BE2C (cell line): ENCODE measurements at places on chromosomes 7 and 10.

GRCh38 chr7:27200761-27201579, 1.1 kb upstream of the HOXA13 start:
- no peak for DNase-seq

GRCh38 chr7:108244110-108244509, 113.9 kb upstream of the LAMB4 start:
- DNase-seq: no peak

DNA sequence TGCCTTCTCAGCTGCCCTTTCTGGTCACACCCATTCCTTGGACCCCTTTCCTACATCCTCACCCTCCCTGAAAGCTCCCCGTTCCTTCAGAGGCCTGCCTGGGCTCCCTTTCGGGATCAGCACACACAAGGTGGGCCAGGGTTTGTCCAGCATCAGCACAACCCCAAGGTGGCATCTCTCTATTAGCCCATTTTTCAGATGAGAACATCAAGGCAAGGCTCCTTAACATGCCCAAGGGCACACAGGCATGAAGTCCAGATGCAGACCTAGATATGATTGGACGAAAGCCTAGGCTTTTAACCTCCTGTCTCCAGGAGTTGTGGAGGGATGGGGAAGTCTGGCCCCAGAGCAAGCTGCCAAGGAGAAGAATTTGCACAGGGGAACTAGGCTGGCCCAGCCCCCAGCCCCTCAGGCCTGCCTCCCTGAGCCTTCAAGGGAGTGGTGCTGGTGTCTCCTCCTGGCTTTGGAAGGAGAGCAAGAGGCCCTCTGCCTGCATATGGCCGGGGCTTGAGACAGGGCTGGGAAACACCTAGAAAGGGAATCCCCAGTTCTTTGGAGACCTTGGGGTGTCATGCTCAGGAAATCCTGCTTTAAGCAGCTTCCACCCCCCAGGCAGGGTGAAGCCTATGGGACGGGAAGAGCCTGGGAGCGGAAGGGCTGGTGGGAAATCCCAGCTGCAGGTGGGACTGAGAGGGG, 9.0 kb upstream of the VSIR start:
- DNase-seq: no peak

DNA sequence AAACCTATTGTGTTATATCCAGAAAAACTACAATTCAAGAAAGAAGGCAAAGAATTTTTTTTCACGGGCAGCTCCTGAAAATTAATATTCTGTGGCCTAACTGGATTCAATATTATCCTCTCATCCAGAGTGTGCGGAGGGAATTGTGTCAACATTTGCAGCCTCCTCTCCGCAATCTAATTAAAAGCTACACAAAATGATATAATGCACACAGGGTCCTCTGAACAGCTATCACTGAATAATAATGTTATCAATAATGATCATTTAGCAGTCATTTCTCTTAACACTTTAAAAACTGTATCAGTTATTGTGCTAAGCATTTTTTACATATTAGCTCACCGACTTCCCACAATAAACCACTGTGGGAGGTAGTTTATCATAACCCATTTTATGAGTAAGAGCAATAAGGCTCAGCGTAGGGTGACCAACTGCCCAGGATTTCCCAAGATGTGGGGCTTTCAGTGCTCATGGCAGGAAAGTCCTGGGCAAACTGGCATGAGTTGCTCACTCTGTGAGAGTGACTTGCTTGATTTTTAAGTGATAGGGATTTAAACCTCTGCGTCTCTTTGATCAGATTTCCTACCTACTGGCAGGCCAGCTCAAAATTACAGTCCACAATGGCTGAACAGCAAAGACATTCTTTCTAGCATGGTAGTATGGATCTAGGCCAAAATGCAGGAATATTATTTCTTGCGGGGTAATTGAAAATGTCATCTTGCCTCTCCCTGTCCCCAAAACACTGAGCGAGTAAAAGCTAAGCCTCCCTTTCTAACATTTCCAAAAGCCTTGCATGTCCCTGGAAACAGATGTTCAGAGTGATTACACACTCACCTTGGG, 65.7 kb downstream of the AOAH start:
- DNase-seq: no peak

DNA sequence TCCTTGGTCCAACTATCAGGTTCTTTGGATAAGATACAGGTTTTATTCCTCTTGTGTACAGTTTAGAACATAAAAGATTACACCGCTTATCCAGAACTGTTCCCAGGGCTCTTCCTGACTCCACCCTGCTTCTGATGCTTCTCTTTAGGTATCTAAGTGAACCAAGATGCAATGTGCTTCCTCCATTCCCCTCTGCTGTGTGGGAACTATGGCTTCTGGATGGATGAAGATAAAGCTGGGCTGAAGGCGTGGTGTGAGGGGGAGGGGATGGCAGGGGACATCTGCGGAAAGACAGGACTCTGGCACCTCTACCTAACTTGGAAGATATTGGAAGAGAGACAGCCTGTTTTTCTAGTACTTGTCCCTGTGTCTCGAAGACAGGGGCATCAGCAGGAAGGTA, 209.9 kb upstream of the TBX20 start:
- DNase-seq: no peak

GRCh38 chr7:128697302-128697905, 25.3 kb downstream of the GARIN1A start:
- peak; percentile 75 for DNase-seq

DNA sequence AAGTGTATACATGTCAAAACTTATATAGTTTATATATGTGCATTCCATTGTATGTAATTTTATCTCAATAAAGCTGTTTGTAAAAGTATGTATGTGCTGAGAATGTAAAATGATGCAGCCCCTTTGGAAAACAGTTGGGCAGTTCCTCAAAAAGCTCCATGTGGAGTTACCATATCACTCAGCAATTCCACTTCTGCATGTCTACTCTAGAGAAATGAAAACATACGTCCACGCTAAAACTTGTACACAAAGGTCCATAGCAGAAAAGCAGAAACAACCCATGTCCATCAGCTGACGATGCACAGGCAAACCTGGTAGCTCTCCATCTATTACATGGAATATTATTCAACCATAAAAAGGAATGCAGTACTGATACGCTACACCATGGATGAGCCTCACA, 8.3 kb upstream of the RGS10 start:
- DNase-seq: no peak

DNA sequence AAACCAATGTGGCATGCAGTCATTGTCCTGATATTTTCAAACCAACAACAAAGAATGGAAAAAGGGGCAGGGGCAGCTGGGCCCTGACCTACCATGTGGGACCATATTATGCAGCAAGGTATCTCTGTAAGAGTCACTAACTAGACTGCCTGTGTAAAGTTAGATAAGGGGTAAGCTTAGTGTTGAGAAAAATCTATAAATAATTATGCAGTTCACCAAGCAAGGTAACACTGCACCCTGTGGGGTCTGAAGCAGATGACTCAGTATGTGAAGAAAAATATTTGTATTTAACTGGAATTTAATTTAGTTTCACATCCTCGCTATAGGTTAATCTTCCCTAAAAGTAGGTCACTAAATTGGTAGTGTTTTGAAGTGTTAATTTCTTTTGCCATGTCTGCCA, 99.3 kb downstream of the PPP1R3A start:
- no peak for DNase-seq

- no peak for DNase-seq
These were observed 1.8 kb upstream of the ATG9B start for GRCh38 chr7:151025924-151026671.

- no peak for DNase-seq
These were observed 21.7 kb downstream of the TMEM254 start for GRCh38 chr10:80100116-80100515.

DNA sequence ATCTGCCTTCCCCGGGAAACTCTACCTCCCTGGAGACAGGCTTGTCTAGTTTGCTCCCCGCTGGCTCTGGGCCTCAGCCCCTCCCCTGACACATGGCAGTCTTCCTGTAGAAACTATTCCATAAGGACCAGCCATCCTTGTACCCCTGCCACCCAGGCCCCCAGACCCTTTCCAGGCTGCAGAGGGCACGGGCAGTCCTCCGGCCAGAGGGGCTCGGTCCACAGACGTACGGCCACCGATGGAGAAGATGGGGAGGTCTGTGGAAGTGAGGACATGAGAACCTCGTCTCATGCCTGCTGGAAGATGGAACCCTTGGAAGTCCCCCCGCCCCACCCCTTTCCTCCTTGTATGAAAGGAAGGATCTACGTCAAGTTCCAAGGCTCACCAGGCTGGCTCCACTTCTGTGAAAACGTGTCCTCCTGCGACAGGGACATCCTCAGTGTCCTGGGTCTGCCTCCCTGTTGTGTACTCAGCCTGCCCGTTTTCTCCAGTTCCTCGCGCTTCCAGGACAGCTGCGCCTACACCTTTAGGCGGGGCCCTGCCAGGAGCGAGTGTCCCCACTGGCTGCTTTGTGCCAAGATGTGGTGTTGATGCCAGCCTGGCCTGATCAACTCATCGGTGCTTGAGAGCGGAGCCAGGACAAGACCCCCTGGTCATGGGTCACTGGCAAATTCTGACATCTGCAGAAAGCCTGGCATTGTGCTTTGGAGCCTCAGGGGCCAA, 414.9 kb downstream of the GLRX3 start:
- DNase-seq: no peak

DNA sequence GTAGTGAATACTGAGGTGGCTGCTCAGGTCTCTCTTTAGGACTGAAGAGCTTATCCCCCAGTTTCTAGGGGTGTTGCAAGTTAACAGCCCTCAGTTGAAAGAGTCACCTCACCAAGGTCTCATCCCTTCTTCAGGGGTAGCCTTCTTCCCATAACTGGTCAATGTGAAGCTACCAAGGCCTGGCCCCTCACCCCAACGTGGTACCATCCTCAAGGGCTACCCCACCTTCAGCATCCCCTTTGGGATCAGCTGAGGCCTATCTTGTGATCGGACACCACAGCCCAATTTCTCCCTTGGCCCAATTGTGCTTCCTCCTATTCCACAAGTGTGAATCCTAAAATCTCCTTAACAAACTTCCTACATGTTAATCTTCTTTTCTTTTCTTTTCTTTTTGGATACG, 289.5 kb upstream of the MKLN1 start:
- no peak for DNase-seq

DNA sequence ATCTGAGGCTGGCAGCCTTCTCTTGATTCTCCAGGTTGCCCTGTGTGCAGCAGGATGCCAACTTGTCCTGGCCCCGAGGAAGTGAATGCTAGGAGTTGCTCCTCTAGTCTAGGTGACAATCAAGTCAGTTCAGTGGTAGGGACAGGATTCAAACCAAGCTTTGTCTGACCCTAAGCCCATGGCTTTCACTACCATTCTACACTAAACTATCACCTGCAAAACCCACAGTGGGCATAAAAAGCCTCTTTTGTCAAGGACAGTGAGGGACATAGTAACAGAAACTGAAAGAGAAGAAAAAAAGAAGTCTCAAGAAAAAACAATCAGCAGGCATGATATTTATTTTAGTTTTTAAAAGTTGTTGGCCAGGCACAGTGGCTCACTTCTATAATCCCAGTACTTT, 33.5 kb downstream of the KCNMA1 start:
- DNase-seq: no peak

- peak; percentile 43 for DNase-seq
These were observed 4.4 kb upstream of the LZTS2 start for GRCh38 chr10:100995181-100995580.

GRCh38 chr7:41886262-41886900, 183.5 kb upstream of the INHBA start:
- DNase-seq: no peak

GRCh38 chr10:86262688-86263181, 103.9 kb downstream of the GRID1 start:
- DNase-seq: peak; percentile 47

DNA sequence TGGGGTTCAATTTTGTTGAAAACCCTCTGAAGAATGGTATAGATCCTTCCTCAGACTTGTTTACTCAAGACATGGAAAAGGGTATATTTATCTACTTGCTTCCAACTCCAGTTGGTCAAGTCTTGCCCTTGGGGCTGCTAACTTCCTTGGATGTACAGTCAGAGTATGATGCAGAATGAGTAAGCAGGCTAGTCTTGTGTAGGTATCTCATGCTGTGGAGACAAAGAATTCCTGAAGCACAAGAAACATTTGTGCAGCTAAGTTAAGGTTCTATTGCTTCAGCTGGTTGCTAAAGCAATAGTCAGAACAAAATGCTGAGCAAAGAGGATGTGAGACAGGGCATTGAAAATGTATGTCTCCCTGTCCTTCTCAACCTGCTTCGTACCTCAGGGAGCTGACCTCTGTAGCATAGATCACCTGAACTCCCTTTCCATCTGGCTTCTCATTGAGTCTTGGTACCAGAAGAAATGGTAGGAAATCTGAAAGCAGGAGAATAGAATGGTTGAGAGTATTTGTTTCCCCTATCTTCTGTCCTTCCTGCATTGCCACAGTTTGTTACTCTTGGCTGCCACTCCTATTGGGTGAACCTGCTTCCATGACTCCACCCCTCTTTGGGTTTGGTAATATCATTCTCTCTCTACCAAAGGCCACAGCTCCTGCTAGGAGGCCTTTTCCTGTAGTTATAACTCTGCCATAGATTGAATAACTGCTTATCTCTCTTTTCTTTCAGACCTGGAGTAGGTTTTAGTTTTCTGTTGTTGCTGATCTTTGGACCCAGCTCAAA, 346.0 kb downstream of the PHF14 start:
- DNase-seq: no peak

GRCh38 chr7:116449441-116449840, 50.1 kb upstream of the CAV2 start:
- DNase-seq: no peak

GRCh38 chr7:138584696-138585095, 116.5 kb downstream of the SVOPL start:
- DNase-seq: no peak

- DNase-seq: no peak
These were observed 70.2 kb upstream of the PDSS1 start for GRCh38 chr10:26627324-26627723.

- DNase-seq: no peak
These were observed 143.9 kb downstream of the GRID1 start for GRCh38 chr10:86222687-86223086.

DNA sequence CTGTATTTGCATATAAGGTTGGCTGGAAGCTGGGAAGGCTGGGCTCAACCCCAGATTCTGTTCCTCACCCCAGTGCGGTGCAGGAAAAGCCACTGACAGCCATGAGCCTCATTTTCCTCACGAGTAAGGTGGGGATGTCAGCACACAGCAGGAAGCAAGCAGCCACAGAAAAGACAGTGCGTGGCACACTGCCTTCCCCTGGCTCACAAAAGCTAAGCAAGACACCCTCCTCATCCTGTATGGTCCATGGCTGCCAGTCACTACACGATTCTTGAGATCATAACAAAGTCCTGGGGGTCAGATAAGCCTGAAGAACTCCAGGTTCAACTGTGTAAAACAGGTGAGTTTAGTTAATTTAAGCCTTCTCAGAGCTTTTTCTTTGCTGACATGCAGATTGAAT, 28.9 kb upstream of the DDC start:
- DNase-seq: no peak

- no peak for DNase-seq
These were observed 4.1 kb downstream of the ERCC6 start for GRCh38 chr10:49534670-49535381.

DNA sequence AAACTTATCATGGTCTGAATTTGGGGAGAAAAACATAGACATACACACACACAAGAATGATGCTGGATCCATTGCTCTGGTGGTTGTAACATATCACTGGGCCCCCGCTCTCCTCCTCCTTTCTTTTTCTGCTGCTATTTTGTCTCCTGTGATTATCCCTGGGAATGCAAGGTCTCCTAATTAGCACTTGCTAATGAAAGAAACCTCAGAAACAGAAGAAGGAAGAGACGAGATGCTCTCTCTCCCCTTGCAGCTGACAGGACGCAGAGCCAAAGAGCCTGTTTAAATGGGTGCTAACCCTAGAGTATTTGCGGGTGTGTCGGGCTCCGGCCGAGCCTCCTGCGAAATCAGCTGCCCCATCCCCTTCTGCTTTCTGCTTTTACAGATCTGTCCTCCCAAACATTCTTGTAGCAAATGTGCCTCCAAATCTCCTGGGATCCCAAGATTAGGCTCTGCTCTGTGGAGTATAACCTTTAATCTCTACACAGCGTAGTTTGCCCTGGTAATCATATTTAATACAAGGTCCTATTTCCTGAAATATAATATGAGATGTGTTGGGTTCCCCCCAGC, 81.5 kb downstream of the FRMPD2 start:
- DNase-seq: no peak
